ENCODE measurements at places on chromosomes 7 and 10.

GRCh38 chr10:34507217-34507616 is 307.9 kb downstream of the PARD3 start:
- no peak for DNase-seq

DNA sequence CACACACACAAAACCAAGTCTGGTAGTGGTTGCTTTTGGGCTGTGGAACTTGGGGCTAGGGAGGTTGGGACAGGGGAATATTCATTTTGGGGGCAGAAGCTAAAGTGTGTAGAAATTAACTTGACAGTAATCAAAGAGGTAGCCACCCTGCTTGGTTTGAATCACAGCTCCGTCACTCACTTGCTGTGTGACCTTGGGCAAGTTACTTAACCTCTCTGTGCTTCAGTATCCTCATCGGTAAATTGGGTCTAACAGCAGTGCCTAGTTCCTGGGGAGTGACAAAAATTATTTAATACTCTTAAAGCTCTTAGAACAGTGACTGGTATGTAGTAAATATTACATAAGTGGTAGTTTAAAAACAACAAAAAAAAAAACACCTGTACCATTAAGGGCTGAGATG is 489.8 kb downstream of the SDK1 start:
- no peak for DNase-seq

- DNase-seq, result peak; percentile 57
Observed at GRCh38 chr7:105759670-105760550, 116.5 kb downstream of the ATXN7L1 start.

- no peak for DNase-seq
Observed at GRCh38 chr7:143967398-143967797, 12.8 kb downstream of the OR2F1 start.

DNA sequence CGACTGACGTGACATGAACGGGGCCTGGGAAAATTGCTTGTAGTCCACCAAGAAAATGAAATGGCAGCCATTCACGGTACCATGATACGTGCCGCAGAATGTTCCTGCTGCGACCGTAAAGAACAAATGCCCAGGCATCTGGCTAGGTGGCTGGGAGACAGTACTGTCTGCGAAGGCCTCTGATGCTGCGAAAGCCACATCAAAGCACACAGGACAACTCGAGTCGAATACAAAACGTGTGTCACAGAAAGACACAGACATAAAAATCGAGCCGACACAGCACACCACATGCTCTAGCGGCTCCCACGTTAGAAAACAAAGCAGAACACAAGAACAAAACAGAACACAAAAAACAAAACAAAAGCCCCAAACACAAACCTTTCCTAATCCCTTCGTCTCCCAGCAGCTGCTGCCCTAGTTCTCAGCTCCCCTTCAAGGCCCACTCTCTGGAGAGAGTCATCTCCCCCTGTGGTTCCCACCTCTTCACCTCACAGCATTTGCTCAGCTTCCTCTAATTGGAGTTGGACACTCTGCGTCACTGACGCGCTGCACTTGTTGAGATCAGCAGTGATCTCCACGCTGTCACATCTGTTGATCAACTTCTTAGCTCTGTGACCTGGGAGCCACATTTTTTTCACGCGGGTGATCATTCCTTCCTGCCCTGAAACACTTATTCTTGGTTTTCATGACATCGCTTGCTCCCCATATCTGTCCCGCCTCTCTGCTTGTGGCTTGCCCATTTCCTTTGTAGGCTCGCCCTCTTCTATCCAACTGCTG is 112.2 kb downstream of the CLEC2L start:
- DNase-seq, result no peak
